ENCODE measurements at places on chromosomes 16 and 17.

GRCh38 chr17:22221344-22221743 lies 529.0 kb downstream of the KCNJ18 start:
- no peak for DNase-seq

DNA sequence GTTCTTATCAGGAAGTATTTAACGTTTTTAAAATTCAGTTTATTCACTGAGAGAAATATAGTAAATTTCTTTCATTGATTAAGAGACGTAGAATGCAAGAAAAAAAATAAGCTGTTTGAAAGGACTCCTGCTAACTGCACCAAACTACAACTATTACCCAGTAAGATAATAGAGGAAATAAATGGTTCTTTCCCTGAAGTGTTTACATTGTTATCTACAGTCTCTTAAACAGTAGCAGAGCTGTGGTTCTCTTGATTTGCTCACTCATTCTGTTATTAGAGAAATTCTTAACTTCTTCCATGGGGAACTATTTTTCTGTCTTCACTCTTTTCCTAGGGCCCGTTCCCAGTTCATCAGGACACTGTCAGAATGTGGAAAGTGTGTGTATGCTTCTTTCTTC lies 973.0 kb downstream of the KCNJ2 start:
- DNase-seq = no peak

- peak; percentile 96 for DNase-seq
Observed at GRCh38 chr16:85612191-85612800, 826 bp upstream of the GSE1 start.

DNA sequence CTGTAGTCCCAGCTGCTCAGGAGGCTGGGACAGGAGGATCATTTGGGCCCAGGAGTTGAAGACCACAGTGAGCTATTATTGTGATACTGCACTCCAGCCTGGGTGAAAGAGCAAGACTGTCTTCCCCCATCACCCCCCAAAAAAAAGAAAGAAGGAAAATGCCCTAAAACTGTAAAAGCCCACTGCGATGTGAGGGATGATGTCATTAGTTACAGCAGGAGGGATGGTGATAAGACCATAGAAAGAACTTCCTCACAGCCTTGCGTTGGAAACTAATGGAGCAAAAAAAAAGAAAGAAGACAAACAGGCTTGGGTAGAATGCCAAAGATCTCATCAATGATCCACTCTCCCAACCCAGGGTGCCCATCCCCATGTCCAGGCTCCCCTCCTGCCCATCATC lies 18.7 kb downstream of the ZNF385C start:
- DNase-seq = no peak

Measured in A172 (cell line).